ENCODE measurements at places on chromosomes 4 and X.
A peak's percentile ranks its signal among the peaks of the same experiment; 100 is the strongest.

- DNase-seq, result peak; percentile 23
These were observed 181.3 kb downstream of the OR13H1 start for GRCh38 chrX:131725001-131725654.

- DNase-seq, result peak; percentile 70
These were observed 117.4 kb downstream of the ATRX start for GRCh38 chrX:77668391-77669237.

DNA sequence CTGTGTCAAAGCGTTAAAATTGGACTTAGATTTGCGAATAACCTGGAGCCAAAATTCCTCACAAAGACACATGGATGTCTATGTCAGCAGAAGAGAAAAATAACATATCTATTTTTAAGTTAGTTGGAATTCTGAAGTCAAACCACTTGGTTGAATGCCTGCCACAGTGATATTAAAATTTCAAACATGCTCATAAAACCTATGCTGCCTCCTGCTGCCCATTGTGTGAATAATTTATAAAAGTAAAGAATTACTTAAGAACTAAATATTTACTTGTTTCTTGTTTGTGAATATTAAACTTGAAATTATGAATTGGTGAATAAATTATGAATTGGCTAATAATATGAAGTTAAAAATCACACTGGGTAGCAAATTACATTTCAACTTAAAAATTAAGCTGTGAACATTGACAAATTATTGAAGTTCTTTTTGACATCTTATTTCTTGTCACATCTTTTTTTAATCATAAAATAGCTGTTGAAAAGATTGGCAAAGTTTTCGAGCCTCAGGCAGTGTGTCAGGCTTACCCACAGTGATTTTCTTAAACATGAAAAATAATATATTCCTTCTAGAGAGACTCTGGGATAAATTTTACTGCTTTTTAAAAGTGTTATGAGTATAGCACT, 35.4 kb downstream of the FABP2 start:
- no peak for DNase-seq

DNA sequence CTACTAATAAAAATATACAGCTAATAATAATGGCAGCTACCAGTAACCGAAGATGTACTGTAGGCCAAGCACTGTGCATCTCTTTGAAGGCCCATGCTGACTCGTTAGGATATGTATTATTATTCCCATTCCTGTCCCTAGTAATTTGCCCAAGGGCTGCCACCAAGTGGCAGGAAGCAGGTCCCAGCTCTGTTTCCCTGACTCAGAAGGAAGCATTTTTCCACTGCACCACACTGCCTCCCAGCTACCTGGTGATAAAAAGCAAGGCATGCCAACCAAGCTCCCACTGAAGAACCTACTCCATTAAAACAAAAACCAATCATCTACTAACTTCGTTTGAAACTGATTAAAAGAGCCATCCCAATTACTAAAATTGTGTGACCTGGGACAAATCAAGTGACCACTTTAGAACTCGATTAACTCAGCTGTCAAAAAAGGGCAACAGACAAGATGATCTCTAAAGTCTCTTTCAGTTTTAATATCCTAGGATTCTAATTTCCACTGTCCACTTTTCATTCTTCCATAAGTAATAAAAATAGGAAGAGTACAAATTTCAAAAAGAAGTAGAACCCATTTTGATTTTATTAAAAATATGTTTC, 24.3 kb upstream of the PGM2 start:
- DNase-seq, result no peak

- DNase-seq, result peak; percentile 61
These were observed 47.3 kb upstream of the C1GALT1C1 start for GRCh38 chrX:120677004-120677652.

DNA sequence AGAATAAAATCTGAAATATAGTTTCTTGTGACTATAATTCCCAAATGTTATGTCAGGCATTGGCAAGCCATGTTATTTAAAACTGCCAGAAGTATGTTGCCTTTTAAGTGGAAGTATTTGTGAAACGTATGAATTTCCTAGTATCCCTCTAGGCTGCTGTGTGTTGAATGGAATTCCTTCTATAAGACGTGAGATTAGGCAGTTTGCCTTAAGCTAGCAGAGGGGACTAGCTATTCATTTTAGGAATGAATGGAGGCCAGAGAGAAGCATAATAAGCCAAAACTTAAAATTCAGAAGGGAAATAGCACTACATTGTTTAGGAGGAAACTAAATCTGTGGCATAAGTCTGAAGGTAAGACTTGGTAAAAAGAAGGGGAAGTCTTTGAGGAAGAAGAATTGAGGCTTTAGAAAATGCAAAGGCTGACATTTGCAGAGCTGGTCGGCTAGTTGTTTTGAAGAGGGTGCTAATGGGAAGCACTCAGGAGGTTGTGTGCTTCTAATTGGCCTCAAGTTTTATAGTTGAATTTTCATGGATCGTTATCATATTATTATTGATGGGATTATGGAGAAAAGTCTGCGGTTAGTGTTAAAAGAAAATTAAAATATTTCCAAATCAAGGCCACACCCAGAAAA, 57.1 kb downstream of the TMEM131L start:
- DNase-seq, result no peak

- DNase-seq, result peak; percentile 50
These were observed 124.2 kb downstream of the NFKB1 start for GRCh38 chr4:102625232-102625930.

DNA sequence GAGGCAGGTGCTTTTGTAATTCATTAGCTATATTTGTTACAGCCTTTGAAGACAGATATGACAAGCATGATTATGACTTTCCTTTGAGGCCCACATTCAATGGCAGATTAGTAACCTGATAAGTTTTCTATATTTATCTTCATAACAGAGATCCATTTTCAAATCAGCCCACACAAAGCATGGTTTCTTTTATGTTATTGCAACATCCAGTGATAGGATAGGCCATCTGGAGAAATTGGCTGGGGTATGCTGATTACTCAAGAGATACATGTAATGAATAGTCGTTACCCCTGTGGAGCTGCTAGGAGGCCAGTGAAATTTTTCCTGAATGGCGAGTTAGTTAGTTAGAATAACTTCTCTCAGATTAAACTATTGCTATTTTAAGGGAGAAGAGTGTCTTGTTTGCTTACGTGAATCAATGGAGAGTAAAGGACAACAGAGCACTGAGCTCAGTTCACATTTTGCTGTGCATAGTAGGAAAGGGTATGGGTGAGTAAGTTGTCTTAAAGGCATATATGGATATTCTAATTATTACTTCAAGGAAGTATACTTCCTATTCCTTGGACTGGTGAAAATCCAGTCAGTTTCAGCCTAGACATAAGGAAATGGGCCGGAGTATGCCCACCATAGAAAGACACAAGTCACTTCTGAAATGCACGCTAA, 79.2 kb upstream of the DKK2 start:
- no peak for DNase-seq

DNA sequence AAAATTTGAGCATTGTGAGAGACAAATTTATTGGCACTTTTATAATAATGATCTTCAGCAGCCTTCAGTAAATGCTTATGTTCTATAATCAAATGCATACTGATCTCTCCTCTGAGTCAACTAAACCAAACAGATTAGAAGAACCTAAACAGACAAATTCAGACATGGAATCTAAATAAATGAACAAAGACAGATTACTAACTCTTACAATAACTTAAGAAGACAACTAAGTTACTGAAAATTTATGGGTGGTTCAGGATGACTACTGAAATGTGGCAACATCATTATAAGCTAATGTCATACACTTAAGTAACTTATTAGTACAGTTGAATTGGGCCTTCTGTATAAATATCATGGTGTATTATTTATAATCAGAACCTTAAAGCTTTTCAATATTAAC, 127.3 kb downstream of the NEK1 start:
- DNase-seq, result no peak

- DNase-seq, result no peak
These were observed 296.1 kb downstream of the ARAP2 start for GRCh38 chr4:35948171-35948570.
